ENCODE measurements at places on chromosomes 12 and 14.

DNA sequence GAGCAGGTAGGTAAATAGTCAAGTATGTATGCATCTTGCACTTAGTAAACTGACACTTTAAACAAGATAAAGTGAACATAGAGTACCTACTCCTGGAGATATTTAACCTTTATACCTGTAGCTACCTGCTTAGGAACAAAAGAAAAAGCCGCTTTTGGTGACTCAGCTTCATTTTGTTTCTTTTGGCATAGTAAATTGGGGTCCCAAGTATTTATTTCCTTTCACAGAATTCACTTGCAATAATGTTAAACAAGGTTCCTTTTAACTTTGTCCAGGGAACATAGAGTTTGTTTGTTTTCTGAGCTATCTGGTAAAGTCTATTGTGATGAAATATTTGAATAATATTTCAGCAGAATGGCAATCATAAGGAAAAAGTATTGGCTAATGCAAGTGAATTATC is 20.0 kb downstream of the SLCO1B3 start:
- no peak for DNase-seq

GRCh38 chr12:92010853-92011701 is 134.6 kb downstream of the BTG1 start:
- no peak for DNase-seq

GRCh38 chr12:39972119-39972518 is 133.8 kb downstream of the SLC2A13 start:
- DNase-seq = no peak

DNA sequence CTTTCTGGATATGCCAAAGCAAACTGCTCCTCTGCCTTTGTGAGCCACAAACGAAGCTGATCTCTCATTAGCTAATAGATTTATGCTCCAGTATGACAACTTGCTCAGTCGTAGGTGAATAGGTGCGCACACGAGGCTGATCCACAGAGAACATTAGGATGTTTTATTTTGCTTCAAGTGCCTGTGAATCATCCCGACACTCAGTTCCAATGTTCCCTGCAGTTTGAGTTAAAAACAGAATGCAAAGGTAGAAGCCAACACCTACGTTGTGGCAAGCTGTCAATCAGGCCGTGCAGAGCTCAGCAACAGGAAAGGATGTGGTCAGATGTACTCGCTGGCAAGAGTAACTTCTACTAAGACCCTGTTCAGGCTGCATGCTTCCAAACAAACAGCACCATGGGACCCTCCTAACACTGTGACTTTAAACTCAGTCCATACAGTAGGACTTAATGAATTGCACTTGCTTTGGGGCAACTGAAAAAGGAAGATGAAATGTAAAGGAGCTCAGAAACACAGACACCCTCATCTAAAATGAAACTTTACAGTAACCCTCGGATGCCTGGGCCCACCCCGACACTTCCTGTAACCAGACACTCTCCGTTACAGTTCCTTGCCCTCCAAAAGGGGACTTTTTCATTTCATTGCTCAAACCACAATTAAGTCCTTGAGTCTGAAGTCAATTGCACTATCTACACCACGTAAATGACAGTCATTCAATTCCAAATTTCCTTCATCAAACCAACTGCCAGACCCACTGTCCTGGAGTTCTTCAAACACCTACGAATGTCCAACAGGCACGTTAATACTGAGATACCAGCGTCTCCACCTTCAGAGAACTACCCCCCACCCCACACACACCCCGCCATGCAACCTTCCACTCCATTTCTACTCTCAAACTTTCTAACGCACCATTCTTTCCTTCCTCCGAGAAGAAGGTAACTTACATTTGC is 1.6 kb downstream of the CCDC88C start:
- DNase-seq = peak; percentile 76

GRCh38 chr14:59093902-59094301 is 94.6 kb upstream of the DAAM1 start:
- DNase-seq = no peak

- DNase-seq = peak; percentile 68
Observed at GRCh38 chr12:82730953-82731459, 44.3 kb downstream of the TMTC2 start.

DNA sequence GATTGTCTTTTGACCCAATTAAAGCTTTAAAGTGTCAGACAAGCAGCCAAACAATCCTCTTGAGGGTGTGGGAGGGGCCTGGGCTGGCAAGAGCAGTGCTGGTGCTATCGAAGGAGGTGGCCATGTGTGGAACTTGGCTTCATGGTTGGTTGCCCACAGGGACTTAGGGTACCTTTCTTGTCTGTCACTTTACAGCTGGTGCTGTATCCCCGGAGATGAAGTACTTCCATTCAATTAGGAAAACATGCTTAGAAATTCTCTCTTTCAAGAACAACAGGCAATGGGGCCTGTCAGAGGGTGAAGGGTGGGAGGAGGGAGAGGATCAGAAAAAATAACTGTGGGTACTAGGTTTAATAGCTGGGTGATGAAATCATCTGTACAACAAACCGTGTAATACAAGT is 86.5 kb downstream of the DAAM1 start:
- DNase-seq = peak; percentile 90

DNA sequence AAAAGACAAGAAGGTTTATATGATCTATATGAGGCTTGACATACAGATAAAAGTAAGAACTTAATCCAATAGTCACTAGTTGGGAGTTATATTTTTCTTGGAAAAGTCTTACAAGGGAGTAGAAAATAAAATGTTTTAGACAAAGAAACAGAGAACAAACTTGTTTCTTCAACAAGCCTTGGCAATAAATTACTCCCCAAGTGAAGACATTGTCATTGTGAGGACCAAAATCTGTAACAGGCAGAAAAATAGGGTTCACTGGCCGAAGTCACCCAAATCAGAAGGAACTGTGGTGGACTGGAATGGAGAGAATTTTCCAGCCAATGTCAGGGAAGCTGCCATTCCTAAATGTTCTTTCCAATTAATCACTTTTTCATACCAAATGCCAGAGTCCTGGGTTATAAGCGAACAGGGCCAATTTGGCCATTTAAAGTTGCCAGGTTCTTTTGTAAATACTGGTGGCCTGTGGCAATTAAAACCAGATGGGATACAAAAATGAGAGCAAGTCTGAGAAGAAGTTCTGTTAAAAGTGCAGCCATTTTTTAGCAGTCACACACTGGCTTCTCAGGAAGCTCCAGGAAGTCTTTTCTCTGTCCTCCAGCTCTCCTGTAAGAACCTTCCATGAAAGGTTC is 117.3 kb upstream of the OVCH1 start:
- no peak for DNase-seq

- DNase-seq = no peak
Observed at GRCh38 chr14:94412671-94413638, 24.6 kb upstream of the SERPINA1 start.

- peak; percentile 19 for DNase-seq
Observed at GRCh38 chr12:91203610-91204009, 21.0 kb upstream of the DCN start.

- no peak for DNase-seq
Observed at GRCh38 chr14:80491131-80491530, 279.8 kb upstream of the DIO2 start.

- no peak for DNase-seq
Observed at GRCh38 chr12:102763471-102763870, 153.6 kb downstream of the PAH start.

- DNase-seq = no peak
Observed at GRCh38 chr12:88884600-88884999, 304.3 kb upstream of the KITLG start.

GRCh38 chr14:78153064-78153341 is 17.2 kb upstream of the NRXN3 start:
- peak; percentile 64 for DNase-seq

GRCh38 chr14:96585672-96586013 is 83.5 kb downstream of the PAPOLA start:
- no peak for DNase-seq

All from NCI-H1105 treated with DMSO at 0.1 percent for 48 hours (cell line).